Neural progenitor cell (in vitro differentiated cells): ENCODE measurements at places on chromosomes 3 and 15. TPM values are rescaled to one million over a fixed set of nuclear protein-coding genes. Genes with fewer than 3 reads are reported as not detected.

The CORO2B gene
- 1.0 and 3.3 TPM in 2 replicates for total RNA-seq

The ATP10A gene
- 0.32 and 0.59 TPM in 2 replicates for total RNA-seq

The RPP14 gene
- 16.4 and 17.8 TPM in 2 replicates for total RNA-seq

The TMEM158 gene
- total RNA-seq: 2.7 and 5.5 TPM in 2 replicates

The SNTN gene
- 0.65 TPM in 1 of 2 replicates, not detected in the other for total RNA-seq

The RARB gene
- 1.4 and 1.8 TPM in 2 replicates for total RNA-seq

The P2RY13 gene
- total RNA-seq: not detected in 2 replicates

The GOLGA6L4 gene
- 0.19 and 0.28 TPM in 2 replicates for total RNA-seq

The A4GNT gene
- not detected in 2 replicates for total RNA-seq

The TMEM207 gene
- total RNA-seq: not detected in 2 replicates

The SAMD7 gene
- not detected in 2 replicates for total RNA-seq

The ANKUB1 gene
- not detected in 2 replicates for total RNA-seq

The GRM2 gene
- 1.9 and 4.9 TPM in 2 replicates for total RNA-seq

The PLA2G4E gene
- not detected in 2 replicates for total RNA-seq

The C2CD4A gene
- not detected in 2 replicates for total RNA-seq

The XIRP1 gene
- not detected in 2 replicates for total RNA-seq

The TWF2 gene
- 21.9 and 44.9 TPM in 2 replicates for total RNA-seq

The GOLGA6L7 gene
- total RNA-seq: not detected in 2 replicates

The ST3GAL6 gene
- 13.5 and 18.6 TPM in 2 replicates for total RNA-seq

The REC114 gene
- not detected in 2 replicates for total RNA-seq

The RUVBL1 gene
- 91.4 and 110 TPM in 2 replicates for total RNA-seq

The CLDN16 gene
- total RNA-seq: not detected in 2 replicates

The LRRIQ4 gene
- total RNA-seq: not detected in 2 replicates

The TRPC1 gene
- 36.4 and 45.1 TPM in 2 replicates for total RNA-seq

The BFSP2 gene
- total RNA-seq: not detected in 2 replicates

The ZNF609 gene
- total RNA-seq: 21.5 and 31.1 TPM in 2 replicates

The ZBBX gene
- 7.4 and 17.5 TPM in 2 replicates for total RNA-seq

The CEP97 gene
- total RNA-seq: 38.2 and 46.1 TPM in 2 replicates

The CDHR4 gene
- total RNA-seq: 0.12 TPM in 1 of 2 replicates, not detected in the other

The STRIT1 gene
- not detected in 2 replicates for total RNA-seq

The ARGFX gene
- not detected in 2 replicates for total RNA-seq

The LMAN1L gene
- not detected in 2 replicates for total RNA-seq

The FGF12 gene
- total RNA-seq: 6.6 and 7.0 TPM in 2 replicates

The CATSPER2 gene
- total RNA-seq: 1.1 and 1.5 TPM in 2 replicates

The SUCLG2 gene
- 45.3 and 63.6 TPM in 2 replicates for total RNA-seq

The STXBP5L gene
- 2.3 and 4.8 TPM in 2 replicates for total RNA-seq

The TGM5 gene
- not detected in 2 replicates for total RNA-seq

The IMPG2 gene
- total RNA-seq: 0.03 and 0.15 TPM in 2 replicates

The SEMA5B gene
- total RNA-seq: 10.1 and 25.6 TPM in 2 replicates

The SACM1L gene
- 46.7 and 61.8 TPM in 2 replicates for total RNA-seq

The MKRN3 gene
- 0.37 TPM in 1 of 2 replicates, not detected in the other for total RNA-seq

The TRIM42 gene
- not detected in 2 replicates for total RNA-seq

The THRB gene
- total RNA-seq: 1.1 and 1.2 TPM in 2 replicates

The ZNF445 gene
- total RNA-seq: 28.3 and 29.7 TPM in 2 replicates

The LAMB2 gene
- total RNA-seq: 75.4 and 137 TPM in 2 replicates

The UQCRC1 gene
- 240 and 246 TPM in 2 replicates for total RNA-seq

The CTNNB1 gene
- 566 and 688 TPM in 2 replicates for total RNA-seq

The WDR93 gene
- total RNA-seq: 0.51 and 0.62 TPM in 2 replicates

The CCDC13 gene
- 1.1 TPM in 1 of 2 replicates, not detected in the other for total RNA-seq

The LDHAL6B gene
- not detected in 2 replicates for total RNA-seq

The FBXW12 gene
- 0.82 and 1.4 TPM in 2 replicates for total RNA-seq

The HMG20A gene
- 64.5 and 75.6 TPM in 2 replicates for total RNA-seq

The PCSK6 gene
- 1.9 and 2.2 TPM in 2 replicates for total RNA-seq

The LRRFIP2 gene
- 29.5 and 36.7 TPM in 2 replicates for total RNA-seq

The ECE2 gene
- total RNA-seq: 0.15 TPM in 1 of 2 replicates, not detected in the other

The DCBLD2 gene
- total RNA-seq: 85.8 and 145 TPM in 2 replicates

The PAQR9 gene
- 1.7 and 2.2 TPM in 2 replicates for total RNA-seq

The EEF1AKMT4 gene
- 3.7 and 6.0 TPM in 2 replicates for total RNA-seq

The TRIM69 gene
- total RNA-seq: 0.46 and 0.51 TPM in 2 replicates

The CHST13 gene
- 0.09 and 0.34 TPM in 2 replicates for total RNA-seq
